ENCODE measurements at places on chromosomes 6 and 20. TPM values are rescaled to one million over a fixed set of nuclear protein-coding genes. Genes with fewer than 3 reads are reported as not detected.

Gene DEFB124
- not detected for total RNA-seq

Gene SLC22A2
- total RNA-seq: not detected

GRCh38 chr6:134658596-134658995 is 291.3 kb downstream of the ALDH8A1 start:
- no peak overlapping the region for H3K27ac ChIP-seq
- H3K4me3 ChIP-seq: no peak overlapping the region
- no peaks in the 10 kb centered on the region for H3K4me1 ChIP-seq

Gene GPR6
- total RNA-seq: not detected

- no peaks in the 10 kb centered on the region for H3K4me1 ChIP-seq
- no peak overlapping the region for H3K4me3 ChIP-seq
- no peak overlapping the region for H3K27ac ChIP-seq
- no peaks in the 10 kb centered on the region for H3K36me3 ChIP-seq
Observed at GRCh38 chr20:22826306-22827230, 208.5 kb upstream of the SSTR4 start.
